EH (cell line): ENCODE measurements at places on chromosomes 7 and 10.

- DNase-seq = no peak
These were observed 6.4 kb downstream of the SFTPD start for GRCh38 chr10:79942261-79943185.

- no peak for DNase-seq
These were observed 257.8 kb upstream of the PCDH15 start for GRCh38 chr10:55058800-55059199.

- peak; percentile 61 for DNase-seq
These were observed 40.1 kb downstream of the BPGM start for GRCh38 chr7:134686786-134687185.

GRCh38 chr10:106565546-106565945 lies 599.0 kb downstream of the SORCS1 start:
- DNase-seq = peak; percentile 76

- no peak for DNase-seq
These were observed 194.3 kb upstream of the AOAH start for GRCh38 chr7:36918591-36918990.

- no peak for DNase-seq
These were observed 58.8 kb downstream of the CDK14 start for GRCh38 chr7:90654718-90655427.

- DNase-seq = no peak
These were observed 28.7 kb upstream of the ST8SIA6 start for GRCh38 chr10:17483079-17483478.

GRCh38 chr7:16915405-16915804 lies 33.6 kb upstream of the AGR3 start:
- DNase-seq = peak; percentile 94

- DNase-seq = no peak
These were observed 141.3 kb upstream of the ZMIZ1 start for GRCh38 chr10:78927257-78927995.

DNA sequence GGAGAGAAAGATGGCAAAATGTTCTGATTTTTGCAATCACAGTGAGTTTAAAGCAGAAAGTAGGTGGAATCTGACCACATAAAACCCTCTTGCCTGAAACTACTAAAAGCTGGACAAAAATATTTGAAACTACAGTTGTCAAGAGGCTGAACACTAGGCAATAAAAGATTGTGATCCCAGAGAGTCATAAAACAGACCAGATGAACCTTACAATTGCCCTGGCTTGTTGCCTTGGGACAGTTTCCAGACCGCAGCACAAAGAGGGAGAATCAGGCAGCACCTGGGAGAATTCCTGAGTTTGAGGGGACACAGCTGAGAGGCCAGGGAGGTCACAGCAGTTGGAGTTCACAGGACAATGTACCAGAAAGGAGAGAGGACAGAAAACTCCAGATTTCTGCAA lies 107.3 kb upstream of the NANOS1 start:
- DNase-seq = peak; percentile 19

DNA sequence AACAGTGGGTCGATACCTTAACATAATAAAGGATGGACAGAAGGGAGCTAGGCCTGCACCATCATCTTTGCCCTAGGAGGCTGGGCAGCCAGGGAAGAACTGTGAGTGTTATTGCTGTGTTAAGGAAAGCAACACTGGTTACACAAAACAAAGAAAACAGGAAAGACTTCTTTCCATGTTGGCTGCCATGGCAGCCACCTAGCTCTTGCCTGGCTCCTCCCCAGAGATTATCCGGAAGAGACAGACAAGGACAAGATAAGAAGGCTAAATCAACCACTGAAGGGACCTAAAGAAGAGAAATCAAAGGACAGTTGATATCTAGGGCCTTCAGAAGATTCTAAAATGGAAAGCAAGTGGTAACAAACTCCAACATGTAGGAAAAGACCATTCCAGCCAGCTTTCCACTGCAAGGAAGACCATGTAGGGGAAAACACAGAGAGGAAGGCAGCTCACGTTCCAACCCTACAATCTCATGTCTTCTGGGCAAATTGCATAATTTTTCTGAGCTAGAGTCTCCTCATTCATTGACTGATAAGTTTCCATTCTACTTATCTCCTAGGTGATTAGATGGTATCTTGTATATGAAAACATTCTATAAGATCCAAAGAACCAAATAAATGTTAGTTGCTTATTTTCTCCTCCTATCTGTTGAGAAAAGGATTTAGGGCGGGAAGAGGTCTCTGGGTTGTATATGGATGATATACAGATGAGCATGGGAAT lies 51.2 kb downstream of the SP8 start:
- DNase-seq = no peak
